ENCODE measurements at places on chromosomes 3 and 15.

DNA sequence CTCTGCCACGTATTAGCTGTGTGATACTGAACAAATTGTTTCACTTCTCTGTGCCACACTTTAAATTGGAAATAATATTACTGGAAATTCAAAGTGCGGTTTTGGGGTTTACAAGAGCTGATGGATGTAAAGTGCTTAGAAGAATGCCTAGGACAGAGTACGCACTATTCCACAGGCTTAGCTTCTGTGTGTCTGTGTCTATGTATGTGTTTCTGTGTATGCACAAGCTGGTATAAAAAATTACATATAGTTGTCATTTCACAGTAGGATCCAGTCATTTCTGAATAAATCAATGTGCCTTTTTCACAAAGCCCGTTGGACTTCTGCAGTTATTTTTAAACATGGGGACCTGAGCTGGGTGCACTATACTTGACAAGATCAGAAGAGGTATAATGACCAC is 370.4 kb downstream of the TUSC7 start:
- no peak for DNase-seq

- DNase-seq: no peak
These were observed 133.0 kb downstream of the LRRK1 start for GRCh38 chr15:101052031-101052620.

DNA sequence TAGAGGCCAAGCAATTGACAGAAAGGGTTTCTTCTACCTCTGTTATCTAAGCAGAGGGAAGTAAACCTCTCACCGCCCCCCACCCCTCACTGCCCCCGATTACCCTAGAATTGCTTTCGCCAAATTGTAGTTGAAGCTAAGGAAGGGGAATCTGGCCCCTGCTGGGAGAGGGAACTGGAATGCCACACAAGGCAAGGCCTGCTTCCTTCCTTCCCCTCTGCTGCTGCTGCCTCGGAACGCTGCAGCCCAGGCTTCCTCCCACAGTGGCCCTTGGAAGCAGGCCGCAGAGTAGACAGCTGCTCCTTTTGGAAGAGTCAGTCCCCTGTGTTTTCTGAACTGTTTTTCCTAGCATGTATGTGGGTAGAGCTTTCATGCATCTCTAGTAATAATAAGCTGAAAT is 21.6 kb downstream of the RLBP1 start:
- no peak for DNase-seq

DNA sequence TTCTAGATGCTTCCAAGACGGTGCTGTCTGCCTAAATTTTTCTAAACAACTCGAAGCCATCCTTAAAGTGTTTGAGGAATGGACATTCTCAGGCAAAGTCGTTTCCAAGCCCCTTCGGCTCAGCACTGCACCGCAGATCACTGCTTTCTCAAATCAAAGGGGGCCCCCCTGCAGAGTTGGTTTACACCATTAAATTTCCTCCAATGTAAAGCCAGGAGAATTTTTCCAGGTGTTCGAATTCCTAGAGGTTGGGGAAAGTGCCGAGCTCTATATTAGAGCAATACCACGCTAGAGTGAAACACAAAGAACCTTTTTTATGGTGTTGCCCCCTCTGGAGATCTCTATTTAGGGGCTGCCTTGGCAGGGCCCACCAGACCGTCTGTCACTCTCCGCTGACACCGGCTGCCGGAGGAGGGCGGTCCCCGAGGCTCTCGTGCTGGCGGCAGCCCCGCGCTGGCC is 277.9 kb upstream of the NR2F2 start:
- no peak for DNase-seq

- DNase-seq: no peak
These were observed 53.8 kb downstream of the UBE2E2 start for GRCh38 chr3:23256741-23257435.

- DNase-seq: no peak
These were observed 6.9 kb downstream of the NEK11 start for GRCh38 chr3:131033480-131034080.

GRCh38 chr3:146493761-146494160 is 24.4 kb upstream of the PLSCR2 start:
- DNase-seq: no peak

DNA sequence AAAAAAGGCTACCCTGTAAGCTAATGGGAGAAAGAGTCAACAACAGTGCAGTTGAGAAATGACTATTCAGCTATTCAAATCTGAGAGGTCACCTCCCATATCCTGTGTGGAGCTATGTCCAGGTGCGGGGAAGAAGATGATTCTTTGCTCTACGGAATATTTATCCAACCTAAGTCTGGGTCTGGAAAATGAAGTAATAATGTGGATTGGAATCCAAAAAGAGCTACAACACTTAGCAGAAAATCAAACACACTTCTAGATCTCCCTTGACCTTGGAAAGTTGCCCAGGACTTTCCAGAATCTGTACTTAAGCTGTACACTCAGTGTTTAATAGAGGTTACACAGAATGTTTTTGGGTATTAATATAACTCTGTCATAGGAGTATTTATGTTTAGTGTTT is 251.9 kb downstream of the NAALADL2 start:
- DNase-seq: no peak

DNA sequence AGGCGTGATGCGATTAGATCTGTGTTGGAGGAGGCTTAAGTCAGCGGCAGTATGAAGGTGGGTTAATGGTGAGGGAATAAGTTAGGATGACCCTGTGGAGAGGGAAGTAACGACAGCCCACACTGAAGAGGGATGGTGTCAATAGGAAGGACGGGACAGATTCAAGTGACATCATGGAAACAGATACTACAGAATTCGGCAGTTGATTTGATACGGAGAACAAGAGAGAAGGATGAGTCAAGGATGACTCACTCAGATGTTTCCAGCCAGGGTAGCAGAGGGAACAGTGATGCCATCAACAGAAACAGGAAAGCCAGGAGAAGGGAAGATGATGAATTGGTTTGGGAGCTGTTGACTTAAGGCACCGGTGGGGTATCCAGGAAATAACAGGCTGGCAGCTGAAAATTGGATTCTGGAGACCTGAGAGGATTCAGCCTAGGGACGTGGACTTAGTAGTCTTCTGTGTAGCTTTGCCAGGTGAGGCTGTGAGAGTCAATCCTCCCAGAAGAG is 38.0 kb downstream of the SHC4 start:
- no peak for DNase-seq
